ENCODE measurements at places on chromosomes 2 and 18.
A peak's percentile ranks its signal among the peaks of the same experiment; 100 is the strongest.

DNA sequence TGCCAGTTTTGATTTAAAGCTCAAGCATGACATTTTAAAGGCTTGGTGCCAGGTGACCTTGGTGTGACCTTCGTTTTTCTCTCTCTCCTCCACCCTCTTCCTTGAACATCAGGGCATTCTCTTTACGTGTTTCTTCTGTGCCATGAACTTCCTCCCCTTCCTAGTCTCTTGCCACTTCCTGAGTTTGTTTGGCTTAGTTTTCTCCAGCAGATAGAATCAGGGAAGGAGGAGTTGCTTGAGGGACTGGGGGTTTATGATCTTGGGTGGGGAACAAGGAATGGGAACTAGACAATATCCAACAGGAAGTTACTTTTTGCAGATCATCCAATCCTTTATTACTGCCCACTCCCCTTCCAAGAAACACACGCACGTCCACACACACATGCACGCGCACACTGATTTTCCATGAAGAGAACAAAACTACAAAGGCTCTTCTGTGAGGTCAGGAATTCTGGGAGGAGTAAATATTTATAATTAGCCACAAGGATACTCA, 210.6 kb upstream of the EPAS1 start:
- no peak for DNase-seq

DNA sequence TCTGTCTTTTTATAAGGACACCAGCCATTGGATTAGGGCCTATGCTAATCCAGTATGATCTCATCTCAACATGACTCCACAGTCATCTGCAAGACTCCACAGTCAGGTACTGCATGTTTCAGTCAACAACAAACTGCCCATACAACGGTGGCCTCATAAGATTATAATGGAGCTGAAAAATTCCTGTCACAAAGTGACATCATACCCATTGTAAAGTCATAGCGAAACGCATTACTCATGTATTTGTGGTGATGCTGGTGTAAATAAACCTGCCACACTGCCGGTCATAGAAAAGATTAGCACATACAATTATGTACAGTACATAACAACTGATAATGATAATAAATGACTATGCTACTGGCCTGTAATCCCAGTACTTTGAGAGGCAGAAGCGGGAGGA, 102.2 kb downstream of the TEX51 start:
- DNase-seq = no peak

DNA sequence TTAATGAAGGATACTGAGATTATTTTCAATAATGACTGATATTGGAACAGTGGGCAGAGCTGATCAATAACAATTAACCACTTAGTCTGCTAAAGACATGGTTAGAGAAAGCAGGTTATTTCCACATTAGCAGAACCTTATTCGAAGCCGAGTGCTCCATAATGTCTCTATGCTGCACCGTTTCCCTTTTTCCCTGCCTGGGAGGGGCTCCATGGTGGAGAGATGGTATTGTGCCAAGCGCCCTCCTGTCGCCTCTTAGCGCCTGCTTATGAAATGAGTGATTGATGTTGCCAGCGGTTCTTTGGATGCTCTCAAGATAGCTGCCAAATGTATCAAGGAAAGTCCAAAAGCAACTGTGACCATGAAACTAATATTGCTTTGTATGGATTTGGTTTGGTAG, 34.6 kb upstream of the INSIG2 start:
- DNase-seq = no peak

- peak; percentile 37 for DNase-seq
Observed at GRCh38 chr2:218648088-218648786, 11.2 kb downstream of the ZNF142 start.

Measured in activated gamma-delta T cell treated with Interleukin-2 at 50 U/mL for 16 hours (primary cell).